ENCODE measurements at places on chromosomes 2 and 18.

DNA sequence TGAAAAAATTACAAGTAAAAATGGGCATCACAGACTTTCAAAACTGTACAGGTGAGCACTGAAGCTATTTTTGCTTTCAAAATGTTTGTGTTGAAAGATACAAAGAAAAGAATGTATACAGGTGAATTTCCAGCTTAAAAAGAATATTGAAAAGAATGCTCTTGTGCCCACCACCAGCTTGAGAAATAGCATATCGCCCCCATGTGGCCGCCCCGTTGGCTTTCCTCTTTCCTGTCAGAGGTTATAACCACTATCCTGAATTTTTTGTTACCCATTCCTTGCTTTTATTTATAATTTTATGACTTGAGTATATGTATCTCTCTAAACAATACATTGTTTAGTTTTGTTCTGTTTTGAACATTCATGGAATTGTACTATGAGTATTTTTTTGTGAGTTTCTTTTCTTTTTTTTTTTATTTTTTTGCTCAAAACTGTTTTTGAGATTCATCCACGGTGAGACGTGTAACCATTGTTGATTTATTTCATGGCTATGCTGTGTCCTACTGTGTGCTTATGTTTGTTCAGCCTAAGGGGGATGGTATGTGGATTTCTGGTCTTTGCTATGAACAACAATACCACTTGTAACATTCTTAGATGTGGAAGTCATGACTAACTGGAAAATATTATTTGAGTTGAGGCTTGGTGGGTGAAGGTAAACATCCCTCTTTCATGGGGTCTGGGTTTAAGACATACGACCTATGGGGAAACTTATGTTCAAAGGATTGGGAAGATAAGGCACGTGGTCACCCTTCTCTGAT is 11.6 kb downstream of the TRPM8 start:
- DNase-seq: no peak

DNA sequence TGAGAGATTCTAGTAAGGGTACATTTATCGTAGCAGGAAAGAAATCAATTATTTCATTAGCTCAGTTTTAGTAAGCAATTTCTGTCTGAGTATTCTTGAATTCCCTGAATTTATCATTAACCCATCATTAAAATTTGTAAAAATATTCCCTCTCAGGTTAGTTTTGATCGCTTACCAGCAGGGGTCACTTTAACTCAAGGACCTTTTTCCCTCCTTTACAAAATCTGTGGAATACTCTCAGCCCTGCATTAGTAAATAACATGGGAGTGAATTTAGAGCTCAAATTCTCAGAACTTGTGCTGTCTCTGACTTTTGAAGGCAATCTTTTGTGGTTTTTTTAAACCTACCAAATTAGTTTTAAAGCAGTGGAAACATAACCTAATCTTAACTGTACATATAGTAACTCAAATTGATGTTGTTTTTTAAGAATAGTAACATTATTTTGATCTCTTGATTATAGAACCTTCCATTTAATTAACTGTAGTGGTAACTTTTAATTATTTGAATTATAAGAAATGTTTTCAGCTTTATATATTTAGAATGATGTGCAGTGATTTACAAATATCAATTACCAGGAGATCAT is 97.2 kb downstream of the AGPS start:
- no peak for DNase-seq

- no peak for DNase-seq
Measured at GRCh38 chr18:8301427-8302172, 307.6 kb upstream of the RAB12 start.

GRCh38 chr18:69944436-69944835 is 3.2 kb downstream of the CD226 start:
- no peak for DNase-seq

DNA sequence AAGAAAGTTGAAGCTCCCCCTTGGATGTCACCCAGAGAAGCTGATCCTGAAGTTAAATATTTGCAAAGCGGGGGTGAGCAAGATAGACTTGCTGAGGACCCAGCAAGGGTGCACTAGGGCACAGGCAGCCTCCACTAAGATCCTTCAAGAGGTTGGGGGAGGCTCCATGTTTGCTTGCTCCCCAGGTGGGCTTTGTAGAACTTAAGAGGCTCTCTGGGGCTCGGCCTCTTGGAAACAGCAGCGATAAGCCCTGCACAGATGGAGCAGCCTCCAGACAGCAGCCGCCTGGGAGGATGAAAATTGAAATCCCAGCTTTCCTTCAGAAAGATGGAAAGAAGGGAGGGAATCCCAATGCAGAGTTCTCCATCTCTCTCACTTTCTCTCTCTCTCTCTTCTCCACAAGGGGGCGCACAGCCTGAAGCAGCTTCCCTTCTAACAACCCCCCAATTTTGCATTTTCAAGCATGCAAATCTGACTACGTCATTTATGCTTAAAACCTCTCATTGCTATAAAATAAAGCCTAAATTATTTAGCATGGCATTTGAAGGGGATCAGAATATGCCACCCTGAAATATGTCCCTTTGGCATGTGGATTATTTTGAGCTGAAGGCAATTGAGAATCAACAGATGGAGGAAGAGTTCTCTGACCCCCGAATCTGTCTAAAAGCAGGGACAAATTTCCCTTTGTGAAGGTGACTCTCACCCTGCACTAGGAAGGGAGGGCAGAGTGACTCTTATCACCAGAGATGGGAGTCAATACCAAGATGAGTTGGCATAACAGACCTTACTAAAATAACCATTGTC is 185.7 kb upstream of the KLHL29 start:
- DNase-seq: no peak

DNA sequence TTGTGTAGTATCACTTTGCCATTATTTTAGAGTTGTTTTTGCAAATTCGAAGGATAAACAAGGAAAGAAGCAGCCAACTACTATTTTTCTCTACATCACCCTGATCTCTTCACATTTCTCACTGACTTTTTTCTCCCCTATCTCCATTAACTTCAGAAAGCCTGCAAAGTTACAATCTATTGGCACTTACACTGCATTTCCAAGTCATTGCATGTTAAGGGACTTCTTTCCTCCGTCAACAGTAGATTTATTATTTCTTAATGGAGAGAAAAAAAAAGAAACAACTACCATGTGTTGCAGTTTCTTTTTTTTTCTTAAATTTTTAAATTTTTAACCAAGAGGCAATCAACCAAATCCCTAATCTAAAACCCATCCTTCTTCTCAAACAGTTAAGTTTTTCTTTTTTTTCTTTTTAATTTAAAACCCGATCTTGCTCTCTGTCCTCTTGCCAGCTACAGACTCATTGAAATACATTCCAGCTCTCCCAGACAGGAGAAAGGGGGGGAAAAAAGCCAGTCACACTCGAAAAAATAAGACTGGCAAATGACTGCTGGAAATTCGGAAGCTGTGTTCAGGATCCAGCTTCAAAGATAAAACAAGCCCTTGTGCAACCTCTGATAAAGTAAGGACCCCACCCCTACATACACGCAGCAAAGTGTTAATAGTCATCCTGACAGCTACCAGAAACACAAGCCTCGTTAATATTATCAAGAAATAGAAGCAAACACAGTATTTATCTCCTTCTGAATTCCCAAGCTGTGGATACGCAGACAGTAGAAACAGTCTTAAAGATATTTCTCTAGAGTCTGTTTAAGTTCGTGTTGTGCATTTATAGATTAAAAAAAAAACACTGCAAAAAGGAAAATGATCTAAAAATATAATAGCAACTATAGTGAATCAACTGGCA is 1.3 kb downstream of the LRRTM4 start:
- DNase-seq: no peak

GRCh38 chr18:25306671-25307070 is 45.3 kb downstream of the ZNF521 start:
- DNase-seq: no peak

DNA sequence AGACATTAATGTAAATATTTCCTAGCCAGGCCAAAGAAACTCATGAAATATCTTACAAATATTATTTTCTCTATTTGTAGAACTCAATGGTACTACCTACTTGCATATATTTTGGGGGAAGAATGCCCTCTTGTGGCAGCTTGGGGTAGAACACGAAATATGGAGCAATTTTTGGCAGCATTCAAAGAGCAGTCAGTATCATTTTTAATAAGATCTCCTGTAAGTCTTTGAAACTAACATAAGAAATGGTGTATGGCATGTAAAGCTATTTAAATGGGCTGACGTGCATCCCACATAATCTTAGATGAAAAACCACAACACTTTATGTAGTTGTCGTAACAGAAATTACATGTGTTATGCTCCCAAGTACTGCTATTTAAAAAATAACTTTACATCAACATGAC is 62.3 kb upstream of the CCDC195 start:
- no peak for DNase-seq

GRCh38 chr18:56999823-57000222 is 147.1 kb upstream of the BOD1L2 start:
- DNase-seq: no peak

DNA sequence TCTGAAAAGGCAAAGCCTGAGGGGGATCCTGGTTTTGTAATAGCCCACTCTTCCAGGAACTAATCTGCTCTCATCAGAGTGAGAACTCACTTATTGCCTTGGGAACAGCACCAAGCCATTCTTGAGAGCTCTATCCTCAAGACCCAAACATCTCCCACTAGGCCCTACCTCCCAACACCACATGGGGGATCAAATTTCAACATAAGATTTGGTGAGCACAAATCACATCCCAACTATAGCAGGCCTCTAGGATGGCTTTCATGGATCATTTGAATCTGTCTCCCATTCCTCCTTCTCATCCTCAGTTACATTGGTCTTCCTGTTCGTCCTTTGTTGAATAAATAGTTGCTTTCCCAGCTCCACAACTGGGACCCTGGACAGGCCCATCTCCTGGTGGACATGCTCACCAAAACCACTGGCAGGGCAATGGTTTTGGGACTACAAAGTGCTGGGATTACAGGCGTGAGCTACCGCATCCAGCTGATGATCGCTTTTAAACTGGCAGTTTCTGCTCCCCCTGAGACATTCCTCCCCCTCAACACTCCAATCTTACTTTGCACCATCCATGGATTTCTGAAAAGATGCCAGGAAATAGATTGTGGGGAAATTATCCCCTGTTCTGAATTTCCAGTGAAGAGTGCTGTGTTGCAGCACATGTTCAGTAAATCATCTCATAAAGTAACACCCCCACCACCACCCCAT is 42.6 kb downstream of the MCFD2 start:
- DNase-seq: no peak
